ENCODE measurements at places on chromosomes 2 and 18.

DNA sequence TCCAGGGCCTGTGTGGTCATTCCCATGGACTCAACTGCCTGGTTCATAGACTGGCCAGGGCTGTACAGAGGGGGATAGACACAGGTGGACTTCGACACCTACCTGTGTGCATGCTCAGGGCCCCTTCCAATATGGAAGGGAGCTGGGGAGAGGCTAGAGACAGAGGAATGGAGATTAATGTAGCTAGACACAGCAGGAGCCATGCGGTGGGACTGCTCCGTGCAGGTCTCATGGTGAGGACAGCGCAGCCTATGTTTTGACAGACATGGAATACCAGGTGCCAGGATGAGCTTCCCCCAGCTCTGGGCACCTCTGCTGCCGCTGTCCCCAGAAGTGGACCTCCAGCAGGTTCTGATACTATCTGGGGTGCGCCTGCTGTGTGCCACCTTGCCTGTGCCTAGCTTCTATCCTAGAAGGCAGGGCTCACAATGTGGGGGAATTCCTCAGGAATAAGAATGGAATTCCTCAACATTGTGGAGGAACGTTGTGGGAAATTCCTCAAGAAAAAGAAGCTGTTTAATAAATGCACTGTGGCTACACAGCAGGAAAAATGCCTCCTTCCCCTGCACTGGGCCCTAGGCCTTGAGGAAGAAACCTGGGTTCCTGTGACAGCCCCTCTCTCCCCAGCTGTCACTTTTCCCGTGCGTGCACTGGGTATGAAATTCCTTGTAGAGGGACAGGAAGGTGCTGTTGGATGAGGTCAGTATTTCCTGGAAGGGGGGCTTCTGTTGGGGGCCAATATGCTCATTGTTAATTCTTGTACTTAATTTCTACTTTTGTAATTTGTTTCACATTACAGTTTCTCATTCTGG lies 7.3 kb downstream of the IL1R1 start:
- no peak overlapping the region for H3K27ac ChIP-seq
- no peaks in the 10 kb centered on the region for H3K36me3 ChIP-seq
- H3K4me1 ChIP-seq = no peaks in the 10 kb centered on the region
- no peak overlapping the region for H3K4me3 ChIP-seq

GRCh38 chr2:61018318-61018755 lies 282 bp upstream of the PUS10 start:
- no peak for DNase-seq
- H3K27ac ChIP-seq = peak overlapping the region; percentile 78
- peaks cover 29% of the 10 kb centered on the region for H3K36me3 ChIP-seq
- peaks cover 30% of the 10 kb centered on the region for H3K4me1 ChIP-seq

GRCh38 chr2:217934321-217935131 lies 68.3 kb downstream of the TNS1 start:
- H3K4me1 ChIP-seq = no peaks in the 10 kb centered on the region
- H3K27me3 ChIP-seq = no peaks in the 10 kb centered on the region
- H3K4me3 ChIP-seq = no peak overlapping the region
- DNase-seq = peak; percentile 57
- no peak overlapping the region for H3K27ac ChIP-seq

GRCh38 chr2:126527836-126528490 lies 128.0 kb upstream of the GYPC start:
- H3K36me3 ChIP-seq = no peaks in the 10 kb centered on the region
- H3K27ac ChIP-seq = no peak overlapping the region
- no peaks in the 10 kb centered on the region for H3K27me3 ChIP-seq
- no peaks in the 10 kb centered on the region for H3K4me1 ChIP-seq

DNA sequence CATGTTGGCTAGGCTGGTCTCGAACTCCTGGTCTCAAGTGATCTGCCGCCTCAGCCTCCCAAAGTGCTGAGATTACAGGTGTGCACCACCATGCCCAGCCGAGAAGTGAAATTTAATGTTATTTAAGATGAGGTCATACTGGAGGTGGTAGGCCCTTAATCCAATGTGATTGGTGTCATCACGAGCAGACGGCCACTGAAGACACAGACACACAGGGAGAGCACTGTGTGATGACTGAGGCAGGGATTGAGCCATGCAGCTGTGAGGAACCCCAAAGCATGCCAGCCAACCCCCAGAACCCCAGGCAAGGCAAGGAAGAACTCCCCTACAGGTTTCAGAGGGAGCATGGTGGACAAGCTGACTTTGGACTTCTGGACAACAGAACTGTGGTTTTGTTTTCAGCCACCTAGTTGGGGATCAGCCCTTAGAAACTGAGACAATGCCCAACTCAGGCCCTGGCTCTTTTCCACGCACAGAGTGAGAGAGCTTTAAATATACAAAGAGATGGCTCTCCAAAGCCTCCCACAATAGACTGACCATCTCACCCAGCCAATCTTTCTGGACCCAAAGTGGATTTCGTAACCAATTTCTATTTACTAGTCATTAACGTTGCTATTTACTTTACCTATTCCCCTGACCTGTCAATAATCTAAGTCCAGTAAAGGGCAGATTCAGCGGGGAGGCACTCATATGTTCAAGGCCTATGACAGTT lies 34.2 kb downstream of the TBC1D8 start:
- no peak overlapping the region for H3K4me3 ChIP-seq
- H3K27me3 ChIP-seq = no peaks in the 10 kb centered on the region
- no peaks in the 10 kb centered on the region for H3K4me1 ChIP-seq
- no peak overlapping the region for H3K27ac ChIP-seq
- H3K36me3 ChIP-seq = no peaks in the 10 kb centered on the region

DNA sequence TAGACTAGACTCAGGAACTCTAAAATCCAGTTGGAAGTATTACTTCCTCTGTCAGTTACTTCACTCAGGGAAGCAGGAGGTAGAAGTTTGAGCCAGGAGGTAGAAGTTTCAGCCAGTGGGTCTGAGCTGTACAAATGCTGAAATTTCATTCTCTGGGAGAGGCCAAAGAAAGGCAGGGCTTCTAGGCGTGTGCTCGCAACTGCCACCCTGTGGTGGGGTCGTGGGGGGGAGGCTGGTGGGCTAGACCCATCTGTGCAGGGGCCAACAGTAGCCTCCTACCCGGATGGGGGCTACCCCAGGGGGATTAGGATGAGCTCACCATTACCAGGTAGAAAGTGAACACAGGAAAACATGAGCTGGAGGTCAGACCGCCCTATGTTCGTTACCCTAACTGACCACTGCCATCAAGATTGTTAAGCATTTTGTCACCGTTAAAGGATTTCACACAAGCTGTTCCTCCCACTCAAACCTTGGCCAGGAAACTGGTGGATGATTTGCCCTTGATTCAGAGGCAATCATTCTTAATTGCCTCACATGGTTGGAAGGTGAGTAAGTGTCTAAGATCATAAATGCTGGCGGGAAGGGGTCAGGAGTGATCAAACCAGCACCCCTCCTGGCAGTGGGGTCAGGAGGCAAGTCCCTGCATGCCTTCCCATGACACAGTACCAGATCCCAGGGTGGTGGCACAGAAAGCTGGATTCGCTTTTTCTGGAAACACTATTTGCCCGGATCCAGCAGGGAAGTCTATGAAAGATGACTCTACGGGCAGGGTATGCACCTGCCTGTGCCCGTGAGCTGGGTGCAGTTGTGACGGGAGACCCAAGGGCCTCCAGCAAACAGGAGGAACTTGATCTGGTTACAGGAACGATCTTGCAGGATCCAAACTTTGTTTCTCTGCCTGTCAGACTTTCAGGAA lies 5.2 kb upstream of the FHL2 start:
- H3K4me3 ChIP-seq = no peak overlapping the region
- DNase-seq = no peak
- no peaks in the 10 kb centered on the region for H3K4me1 ChIP-seq
- no peak overlapping the region for H3K27ac ChIP-seq

DNA sequence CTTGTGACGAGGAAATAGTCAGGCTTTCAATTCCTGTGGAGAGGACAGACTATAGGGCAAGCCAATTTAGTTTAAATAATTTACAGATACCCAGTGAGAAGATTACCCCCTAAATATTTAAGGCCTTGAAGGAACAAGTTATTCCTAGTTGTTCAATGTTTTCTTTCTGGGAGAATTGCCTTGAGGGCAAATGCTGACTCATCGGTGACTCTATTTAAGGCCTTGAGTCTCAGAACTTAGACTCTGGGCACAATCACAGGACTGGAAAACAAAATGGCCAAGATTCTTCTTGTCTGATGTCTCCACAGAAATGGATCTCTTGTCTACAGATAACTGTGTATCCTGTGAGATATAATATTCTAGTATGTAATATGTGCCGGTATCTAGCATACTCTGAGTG lies 467.1 kb downstream of the SUCLG1 start:
- DNase-seq = no peak
- H3K27ac ChIP-seq = no peak overlapping the region
- H3K4me1 ChIP-seq = no peaks in the 10 kb centered on the region
- H3K4me3 ChIP-seq = no peak overlapping the region
- no peaks in the 10 kb centered on the region for H3K27me3 ChIP-seq
- no peaks in the 10 kb centered on the region for H3K36me3 ChIP-seq

GRCh38 chr2:69225933-69226332 lies 161.1 kb downstream of the GFPT1 start:
- H3K4me1 ChIP-seq = no peaks in the 10 kb centered on the region
- no peak for DNase-seq
- no peaks in the 10 kb centered on the region for H3K27me3 ChIP-seq
- H3K36me3 ChIP-seq = no peaks in the 10 kb centered on the region
- no peak overlapping the region for H3K27ac ChIP-seq

Data from Karpas-422 (cell line).